ENCODE measurements at places on chromosomes 6 and 20. TPM values are rescaled to one million over a fixed set of nuclear protein-coding genes. Genes with fewer than 3 reads are reported as not detected.
A peak's percentile ranks its signal among the peaks of the same experiment; 100 is the strongest.

Gene CALHM4
- total RNA-seq: not detected

Gene TBXT
- not detected for total RNA-seq

Gene PTGIS
- 1.7 TPM for total RNA-seq

Gene PRELID3B
- 23.2 TPM for total RNA-seq

DNA sequence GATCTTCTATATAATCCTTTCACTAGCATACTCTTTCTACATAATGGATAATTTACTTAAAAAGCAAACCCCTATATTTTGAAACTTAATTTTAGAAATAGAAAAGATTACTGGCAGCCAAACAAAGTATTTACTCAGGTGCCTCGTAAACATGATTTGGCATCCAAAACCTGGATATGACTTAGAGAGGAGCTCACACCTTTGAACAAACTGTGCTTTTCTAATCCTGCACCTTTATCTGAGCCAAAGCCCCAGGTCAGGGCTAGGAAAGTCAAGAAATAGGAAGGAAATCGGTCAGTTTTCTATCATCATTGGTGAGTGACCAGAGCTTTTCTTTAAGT is 170.9 kb downstream of the PHF3 start:
- no peak for DNase-seq

- no peak for DNase-seq
Observed at GRCh38 chr6:7264686-7265384, 48.2 kb downstream of the SSR1 start.

GRCh38 chr20:59933296-59933848 is at the start of gene SYCP2:
SYCP2 (minus strand) TSS chr20:59933637; CDS start chr20:59922413, 11,224 bp downstream.
- peak; percentile 86 for DNase-seq

DNA sequence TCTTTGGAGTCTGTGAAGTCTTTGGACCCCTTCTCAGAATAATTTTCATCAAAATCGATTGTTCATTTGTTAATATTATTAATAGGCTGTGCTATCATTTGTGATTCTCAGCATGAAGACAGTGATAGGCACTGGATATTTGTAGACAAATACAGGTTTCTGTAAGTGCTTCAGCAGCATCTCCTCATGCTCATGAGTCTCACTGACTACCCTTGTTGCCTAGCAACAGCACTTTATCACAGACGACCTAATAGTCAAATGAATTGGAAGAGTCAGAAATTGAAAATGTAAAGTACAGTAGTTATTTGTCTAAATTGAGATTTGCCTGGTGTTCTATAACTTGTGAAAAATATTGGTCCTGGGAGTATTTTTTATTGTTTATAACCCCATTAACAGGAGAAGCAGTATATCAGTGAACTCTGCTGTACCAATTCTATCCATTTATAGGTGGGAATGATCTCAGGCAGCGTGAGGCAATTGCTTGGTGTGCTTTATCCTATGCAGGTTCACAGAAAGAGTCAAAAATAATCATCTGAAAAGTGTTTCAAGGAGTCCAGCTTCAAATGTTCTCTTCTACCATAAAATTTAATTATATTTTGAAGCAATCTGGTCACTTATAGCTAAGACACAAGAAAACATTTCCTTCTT is 684.6 kb downstream of the RFPL4B start:
- DNase-seq: no peak

GRCh38 chr6:150617496-150618460 is 18.1 kb downstream of the PLEKHG1 start:
- DNase-seq: no peak
